HL-60 (cell line): ENCODE measurements at places on chromosomes 11 and 22.

GRCh38 chr22:42396621-42397331 is 35.4 kb downstream of the NFAM1 start:
- DNase-seq, result no peak

DNA sequence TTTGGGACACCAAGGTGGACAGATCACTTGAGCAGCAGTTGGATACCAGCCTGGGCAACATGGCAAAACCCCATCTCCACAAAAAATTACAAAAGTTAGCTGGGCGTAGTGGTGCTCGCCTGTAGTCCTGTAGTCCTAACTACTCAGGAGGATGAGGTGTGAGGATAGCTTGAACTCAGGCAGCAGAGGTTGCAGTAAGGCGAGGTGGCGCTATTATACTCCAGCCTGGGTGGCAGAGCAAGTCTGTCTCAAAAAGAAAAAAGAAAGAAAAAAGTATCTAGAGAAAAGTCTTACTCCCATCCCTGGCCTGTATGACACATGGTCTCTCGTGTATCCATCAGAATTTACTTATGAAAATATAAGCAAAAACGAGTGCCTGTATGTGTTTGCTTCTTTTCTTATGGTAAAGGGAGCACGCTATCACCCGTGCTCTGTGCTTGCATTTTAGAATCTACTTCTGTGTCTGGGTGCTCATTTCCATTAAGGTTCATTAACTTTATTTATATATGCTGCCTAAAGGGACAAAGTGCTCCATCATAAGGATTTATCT is 15.4 kb upstream of the CPT1A start:
- no peak for DNase-seq

DNA sequence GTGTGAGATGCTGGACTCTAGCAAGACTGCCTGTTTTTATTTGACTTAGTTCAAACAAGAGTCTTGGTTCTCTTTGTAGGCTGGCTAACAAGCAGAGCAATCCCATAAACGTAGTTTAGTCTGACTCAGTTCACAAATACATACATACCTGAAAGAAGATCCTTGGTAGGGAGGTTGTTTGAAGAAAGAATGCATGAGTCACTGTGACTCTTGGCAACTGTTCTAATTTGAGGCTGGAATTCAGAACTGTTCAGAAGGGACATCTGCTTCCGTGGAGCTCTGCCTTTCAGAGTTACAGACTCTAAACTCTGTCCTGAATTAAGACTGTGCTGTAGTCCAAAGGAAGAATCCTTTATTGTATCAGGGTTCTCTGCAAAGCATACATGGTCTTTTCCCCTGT is 32.2 kb downstream of the C2CD3 start:
- DNase-seq, result no peak

- no peak for DNase-seq
These were observed 143.4 kb downstream of the FCHSD2 start for GRCh38 chr11:72998676-72999075.

GRCh38 chr11:46222490-46223251 is 54.8 kb upstream of the CREB3L1 start:
- DNase-seq, result no peak

DNA sequence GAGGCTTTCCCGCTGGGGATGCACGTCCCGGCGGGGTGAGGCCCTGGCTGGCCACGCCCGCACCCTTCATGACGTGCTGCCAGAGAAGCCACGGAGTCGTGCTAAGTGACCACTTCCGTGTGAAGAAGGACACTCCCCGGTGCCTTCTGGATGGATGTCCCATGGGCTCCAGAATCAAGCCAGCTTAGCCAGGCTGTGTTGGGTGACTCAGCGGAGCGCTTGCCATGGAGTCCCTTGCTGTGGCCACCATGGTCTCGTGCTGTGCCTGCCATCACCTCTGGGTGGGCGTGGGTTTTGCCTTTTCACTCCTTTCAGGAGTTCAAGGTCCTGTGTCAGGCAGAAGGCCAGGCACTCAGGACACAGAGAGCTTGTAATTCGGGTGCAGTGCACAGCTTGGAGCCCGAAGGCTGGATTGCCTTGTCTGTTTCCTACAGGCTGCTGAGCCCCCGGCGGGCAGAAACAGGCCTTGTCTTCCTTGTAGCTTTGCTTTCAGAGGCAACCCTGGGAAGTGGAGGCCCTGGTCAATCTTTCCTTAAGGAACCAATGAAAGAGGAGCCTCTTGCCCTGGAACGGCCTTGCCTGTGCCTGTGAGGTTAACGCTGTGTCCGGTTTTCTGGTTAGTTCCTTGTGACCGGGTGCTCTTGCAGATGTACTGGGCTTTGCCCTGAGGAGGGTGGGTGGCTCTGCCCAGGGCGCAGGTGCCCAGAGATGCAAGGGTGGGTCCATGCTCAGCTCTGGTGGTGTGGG is 268.6 kb downstream of the TBC1D22A start:
- DNase-seq, result no peak

DNA sequence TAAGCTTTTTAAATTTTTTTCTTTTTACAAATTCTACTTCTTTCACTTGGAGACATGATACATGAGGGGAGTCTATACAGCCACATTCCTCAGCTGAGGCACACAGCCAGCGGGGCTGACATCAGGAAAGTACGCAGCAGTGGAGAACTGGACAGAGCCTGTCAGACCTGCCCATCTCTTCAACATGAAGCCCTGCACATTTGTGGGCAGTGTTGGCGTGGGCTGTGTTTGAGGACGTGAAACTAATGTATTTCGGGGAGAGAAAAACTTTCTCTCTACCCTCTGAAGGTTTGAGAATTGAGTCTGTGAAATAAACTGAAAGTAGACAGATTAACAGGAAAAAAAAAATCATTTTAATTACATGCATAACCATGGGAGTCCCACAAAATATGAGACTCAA is 84.8 kb upstream of the HTATIP2 start:
- DNase-seq, result no peak

- DNase-seq, result no peak
These were observed 29.6 kb upstream of the FIBIN start for GRCh38 chr11:26964339-26964738.

GRCh38 chr11:126874831-126875230 is 125.7 kb downstream of the KIRREL3 start:
- DNase-seq, result no peak

DNA sequence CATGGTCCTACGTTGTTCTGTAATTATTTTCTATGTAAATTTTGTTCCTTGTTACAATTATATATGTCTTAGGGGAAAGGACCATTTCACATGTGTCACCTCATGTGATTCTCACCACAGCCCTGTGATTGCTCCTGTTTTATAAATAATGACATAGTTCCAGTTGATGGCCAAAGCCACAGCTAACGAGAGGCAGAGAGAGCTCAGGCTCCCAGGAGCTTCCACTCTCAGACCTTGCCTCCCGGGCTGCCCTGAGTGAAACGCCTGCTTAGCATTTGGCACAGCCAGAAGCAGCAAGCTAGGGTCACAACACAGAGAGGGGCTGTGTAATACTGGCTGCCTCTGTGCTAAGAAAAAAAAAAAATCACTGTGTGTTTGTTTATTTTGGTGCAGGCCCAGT is 5.9 kb downstream of the TMEM121B start:
- DNase-seq, result no peak

DNA sequence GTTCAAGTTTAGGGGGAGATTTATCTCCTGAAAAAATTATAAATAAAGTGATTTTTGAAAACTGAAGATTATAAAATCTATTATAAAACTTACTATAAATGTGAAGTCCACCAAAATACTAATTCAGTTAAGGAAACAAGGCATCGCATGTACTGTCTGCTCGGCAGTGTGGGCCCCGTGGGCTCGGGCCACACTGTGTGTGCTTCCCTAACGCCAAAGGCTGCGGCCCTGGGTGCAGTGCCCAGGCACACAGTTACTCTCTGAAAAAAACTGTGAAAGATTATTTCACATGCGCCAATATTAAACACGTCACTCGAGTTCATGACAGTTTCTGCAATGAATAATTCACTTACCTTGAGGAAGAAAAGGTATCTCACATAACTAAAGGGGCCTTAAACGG is 39.8 kb downstream of the BRD1 start:
- DNase-seq, result no peak

DNA sequence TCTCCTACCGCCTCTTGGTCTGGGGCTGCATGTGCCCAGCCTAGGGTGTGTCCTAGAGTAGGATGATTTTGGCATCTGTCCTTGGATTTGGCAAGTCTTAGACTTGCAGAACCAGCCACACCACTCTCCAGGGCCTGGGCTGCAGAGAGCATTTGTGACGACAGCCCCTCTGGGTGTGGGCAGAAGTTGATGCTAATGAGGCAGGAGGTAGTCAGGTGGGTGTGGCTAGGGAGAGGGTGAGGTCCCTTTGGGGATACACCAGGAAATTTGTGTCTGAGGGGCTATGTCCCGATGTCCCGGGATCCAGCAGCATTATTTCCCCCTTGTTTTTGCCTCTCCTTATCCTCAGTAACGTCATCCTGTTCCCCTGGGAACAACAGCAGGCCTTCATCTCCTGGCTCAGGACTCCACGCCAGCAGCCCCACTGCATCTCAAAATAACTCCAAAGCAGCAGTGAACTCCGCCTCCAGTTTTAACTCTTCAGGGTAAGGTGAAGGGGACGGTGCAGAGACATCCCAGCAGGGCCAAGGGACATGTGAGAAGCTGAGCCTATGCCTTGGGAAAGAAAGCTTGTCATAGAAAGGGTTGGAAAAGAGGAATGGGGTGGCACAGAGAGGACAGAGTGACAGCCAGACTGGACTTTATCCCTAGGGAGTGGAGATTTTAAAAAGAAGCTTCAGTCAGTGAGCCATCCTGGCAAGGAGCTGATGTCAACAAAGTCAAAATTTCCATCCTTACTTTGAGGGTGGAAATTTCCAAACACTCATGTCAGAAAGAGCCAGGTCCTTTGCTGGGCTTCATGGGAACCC is 8.0 kb upstream of the TLCD5 start:
- DNase-seq, result no peak

DNA sequence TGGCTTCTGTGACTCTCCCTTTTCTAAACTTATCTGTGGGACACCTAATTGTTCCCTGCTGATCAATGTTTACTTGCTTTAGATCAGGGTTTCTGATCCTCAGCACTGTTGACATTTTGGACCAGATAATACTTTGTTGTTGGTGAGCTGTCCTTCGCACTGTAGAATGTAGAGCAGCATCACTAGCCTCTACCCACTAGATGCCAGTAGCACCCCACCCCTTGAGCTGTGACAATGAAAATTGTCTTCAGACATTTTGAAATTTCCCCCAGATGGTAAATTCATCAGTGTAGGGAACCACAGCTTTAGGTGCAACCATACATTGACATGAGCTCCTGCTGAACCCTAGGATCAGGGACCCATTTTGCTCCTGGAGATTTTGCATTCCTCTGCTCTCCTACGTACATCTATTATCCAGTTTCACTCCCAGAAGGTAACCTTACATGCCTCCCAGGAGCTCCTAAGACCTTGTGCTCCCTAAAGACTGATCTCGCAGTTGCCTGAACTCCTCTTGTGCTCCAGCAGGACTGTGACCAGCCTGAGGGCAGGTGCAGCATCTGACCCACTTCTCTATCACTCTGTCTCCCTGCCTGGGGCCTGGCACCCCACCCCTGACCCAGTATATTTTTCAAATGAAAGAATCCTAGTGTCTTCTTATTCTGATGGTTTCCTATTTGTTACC is 107.8 kb downstream of the FAR1 start:
- DNase-seq, result no peak
